ENCODE measurements at places on chromosomes 6 and 20.

GRCh38 chr20:9427430-9428291 is 86.7 kb upstream of the LAMP5 start:
- DNase-seq = no peak

GRCh38 chr20:10761232-10761631 is 87.4 kb upstream of the JAG1 start:
- DNase-seq = no peak

GRCh38 chr6:105821027-105821426 is 265.1 kb upstream of the PRDM1 start:
- no peak for DNase-seq

- DNase-seq = no peak
Observed at GRCh38 chr6:34000281-34000680, 145.6 kb downstream of the GRM4 start.

GRCh38 chr6:35298625-35299140 is 1.1 kb downstream of the DEF6 start:
- DNase-seq = peak; percentile 23

DNA sequence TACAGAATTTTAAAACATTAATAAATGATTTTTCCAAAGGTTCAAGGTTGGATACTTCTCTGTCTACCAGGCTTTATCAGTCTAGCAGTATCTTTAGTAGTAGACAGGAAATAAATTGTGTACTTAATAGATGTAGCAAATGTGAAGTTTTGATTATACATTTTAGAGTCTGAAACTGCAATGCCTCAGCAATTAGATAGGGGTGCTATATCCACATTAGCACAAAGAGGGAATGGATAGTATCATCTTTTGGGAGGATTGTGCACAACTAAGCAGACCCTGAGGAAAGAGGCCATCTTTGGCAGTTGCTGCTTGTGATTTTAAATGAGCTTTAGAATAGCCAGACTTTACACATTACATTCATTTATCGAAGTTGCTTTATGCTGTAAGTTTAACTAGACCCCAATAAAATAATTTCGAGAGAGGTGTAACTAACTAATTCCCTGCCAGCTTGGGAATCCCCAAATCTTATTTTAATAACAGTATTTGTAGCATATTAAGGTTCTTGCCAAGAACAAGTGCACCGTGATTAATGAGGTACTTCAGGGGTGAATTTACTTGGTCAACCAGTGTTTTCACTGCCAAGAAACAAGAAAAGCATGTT is 2.8 kb downstream of the KCNQ5 start:
- no peak for DNase-seq

GRCh38 chr20:21234806-21235483 is 68.2 kb upstream of the XRN2 start:
- no peak for DNase-seq

DNA sequence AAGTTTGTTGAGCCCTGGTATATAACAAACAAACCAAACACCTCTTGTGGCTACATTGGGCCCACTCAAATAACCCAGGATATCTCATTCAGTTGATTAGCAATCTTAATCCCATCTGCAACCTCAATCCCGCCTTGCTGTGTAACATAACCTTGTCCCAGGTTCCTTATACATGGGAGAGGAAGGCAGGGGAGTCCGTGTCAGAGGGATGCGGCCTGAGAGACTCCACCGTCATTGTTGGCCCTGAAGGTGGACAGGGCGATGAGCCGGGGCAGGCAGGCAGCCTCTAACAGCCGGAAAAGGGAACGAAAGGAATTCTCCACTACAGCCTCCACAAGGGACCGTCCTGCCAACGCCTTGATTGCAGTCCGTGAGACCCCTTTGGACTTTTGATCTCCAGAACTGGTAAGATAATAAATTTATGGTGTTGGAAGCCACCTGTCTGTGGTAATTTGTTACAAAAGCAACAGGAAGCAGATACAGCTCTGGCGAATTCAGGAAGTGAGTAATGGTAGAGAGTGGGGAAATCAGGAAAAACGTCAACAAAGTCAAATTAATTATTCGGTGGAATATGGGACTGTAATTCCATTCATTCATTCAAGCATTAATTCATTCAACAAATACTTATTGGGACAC is 124.5 kb upstream of the SALL4 start:
- DNase-seq = no peak

DNA sequence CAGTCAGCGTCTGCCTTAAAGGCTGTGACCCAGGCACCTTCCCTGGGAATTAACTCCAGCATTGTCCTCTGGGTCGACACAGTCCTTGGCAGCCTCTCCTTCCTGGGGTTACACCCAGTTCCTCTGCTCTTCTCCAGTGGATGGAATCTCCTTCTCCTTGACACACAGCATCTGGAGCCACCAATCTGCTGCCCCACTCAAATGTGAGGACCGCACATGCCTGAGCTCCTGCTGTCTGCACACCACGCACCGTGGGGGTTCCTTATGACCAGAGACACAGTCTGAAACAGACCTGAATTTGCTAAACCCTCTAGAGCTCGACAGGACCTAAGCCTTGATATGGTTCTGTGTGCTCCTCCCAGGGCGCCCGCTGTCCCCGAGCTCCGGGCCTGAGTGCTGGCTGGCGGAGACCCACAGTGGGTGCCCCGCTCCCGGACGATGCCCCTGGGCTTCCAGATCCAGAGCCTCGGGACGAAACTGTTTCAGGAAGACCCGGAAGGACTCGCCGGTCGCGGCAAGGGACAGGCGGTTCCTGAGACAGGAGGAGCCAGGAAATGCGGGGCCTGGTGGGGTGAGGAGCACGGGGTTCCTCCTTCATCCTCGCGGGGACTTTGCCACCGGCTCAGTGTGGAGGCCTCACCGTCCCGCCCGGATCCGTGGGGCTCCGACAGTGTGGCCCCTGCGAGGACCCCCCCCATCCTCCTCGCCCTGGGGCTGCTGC is 2.5 kb upstream of the RAET1G start:
- no peak for DNase-seq

GRCh38 chr20:45111799-45112471 is 3.0 kb downstream of the WFDC5 start:
- no peak for DNase-seq

DNA sequence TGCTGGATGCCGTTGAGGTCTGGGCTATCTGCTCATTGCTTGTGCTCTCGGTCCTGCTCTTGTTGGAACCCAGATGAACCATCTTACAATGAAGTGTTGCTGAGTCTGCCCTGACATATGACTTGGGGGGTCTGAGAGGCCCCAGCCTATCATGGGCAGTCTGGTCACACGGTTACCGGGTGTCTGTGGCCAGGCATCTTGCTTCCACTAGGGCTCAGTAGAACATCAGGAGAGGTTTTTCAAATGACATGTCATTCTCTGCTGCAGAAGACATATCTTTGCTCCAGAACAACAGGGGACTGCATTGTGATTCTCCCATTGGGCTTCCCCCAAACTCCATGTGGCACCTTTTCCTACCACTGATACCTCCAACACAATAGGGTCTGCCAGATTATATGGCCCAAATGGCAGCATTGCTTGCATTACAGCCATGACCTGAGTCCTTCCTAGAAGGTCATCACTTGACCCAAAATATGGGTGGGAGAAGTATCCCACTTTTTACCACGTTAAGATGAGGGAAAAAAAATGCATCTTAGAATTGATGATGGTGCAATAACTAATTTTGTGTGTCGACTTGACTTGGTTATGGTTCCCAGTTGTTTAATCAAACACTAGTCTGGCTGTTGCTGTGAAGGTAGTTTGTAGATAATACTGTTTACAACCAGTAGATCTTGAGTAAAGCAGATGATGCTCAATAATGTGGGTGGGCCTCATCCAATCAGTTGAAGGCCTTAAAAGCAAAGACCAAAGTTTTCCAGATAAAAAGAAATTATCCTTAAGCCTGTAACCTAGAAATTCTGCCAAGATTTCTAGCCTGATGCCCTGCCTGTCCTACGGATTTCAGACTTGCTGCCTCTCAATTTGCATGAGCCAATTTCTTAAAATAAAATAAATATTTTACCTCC is 241.0 kb downstream of the QKI start:
- no peak for DNase-seq

GRCh38 chr6:33583591-33584155 is 3.6 kb upstream of the BAK1 start:
- no peak for DNase-seq

- DNase-seq = no peak
Observed at GRCh38 chr6:40692337-40692736, 105.2 kb upstream of the LRFN2 start.

GRCh38 chr6:17632934-17633333 is 32.8 kb downstream of the FAM8A1 start:
- no peak for DNase-seq

DNA sequence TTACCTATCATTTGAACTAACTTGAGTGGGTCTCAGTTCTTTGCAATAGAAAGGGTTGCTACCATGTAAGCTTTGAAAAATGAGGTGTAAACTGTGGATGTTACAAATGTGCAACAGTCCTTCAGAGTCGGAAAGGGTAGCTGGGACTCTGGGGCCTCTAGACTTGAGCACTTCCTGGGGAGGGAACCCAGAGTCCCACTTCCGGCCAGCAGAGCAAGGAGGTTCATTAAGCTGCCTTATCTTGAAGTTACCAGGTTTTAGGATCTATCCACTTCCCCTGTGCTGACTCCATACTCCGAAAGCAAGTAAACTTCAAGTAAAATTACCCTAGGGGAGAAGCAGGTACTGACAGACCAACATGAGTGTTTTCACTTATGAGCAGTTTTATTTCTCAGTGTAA is 9.4 kb downstream of the TRIM10 start:
- DNase-seq = no peak

- no peak for DNase-seq
Observed at GRCh38 chr20:43191143-43191542, 1.4 kb upstream of the PTPRT start.

- DNase-seq = no peak
Observed at GRCh38 chr6:5316951-5317350, 55.6 kb downstream of the FARS2 start.

DNA sequence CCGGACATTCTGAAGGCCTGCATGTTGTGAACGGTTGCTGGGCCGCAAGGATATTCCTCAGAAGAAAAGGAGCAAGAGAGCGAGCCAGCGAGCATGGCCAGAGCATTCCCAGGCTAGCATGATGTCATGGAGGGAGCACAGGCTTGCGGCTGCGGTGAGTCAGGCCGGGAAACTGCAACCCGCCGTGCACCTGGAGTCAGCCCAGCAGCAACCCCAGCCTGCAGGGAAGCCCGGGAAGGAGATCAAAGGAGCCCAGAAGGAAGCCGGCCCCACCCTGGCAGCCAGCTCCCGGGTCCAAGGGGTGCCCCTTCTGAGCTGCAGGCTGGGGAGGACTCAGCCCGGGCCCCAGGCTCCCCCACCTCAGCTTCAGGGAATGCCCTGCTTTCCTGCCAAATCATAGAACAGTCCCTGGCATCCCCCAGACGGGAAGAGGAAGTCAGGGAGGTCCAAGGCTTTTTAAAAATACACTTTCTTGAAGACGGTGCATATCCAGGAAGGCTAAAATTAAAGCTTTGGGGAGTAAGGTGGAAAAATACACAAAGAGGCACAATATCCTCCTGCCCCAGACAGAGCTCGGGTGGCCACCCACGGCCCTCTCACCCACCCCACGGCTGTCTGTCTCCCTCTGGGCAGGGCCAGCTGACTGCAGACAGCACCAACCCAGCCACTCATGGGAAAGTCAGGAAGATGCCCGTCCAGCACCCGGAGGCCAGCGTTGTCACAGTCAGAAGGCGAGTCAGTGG is 53.7 kb downstream of the BMP7 start:
- DNase-seq = no peak

- no peak for DNase-seq
Observed at GRCh38 chr6:142381845-142382378, 80.1 kb downstream of the ADGRG6 start.

- no peak for DNase-seq
Observed at GRCh38 chr6:79543411-79543810, 6.2 kb upstream of the LCA5 start.

GRCh38 chr20:58092871-58093270 is 135.6 kb downstream of the ANKRD60 start:
- no peak for DNase-seq

DNA sequence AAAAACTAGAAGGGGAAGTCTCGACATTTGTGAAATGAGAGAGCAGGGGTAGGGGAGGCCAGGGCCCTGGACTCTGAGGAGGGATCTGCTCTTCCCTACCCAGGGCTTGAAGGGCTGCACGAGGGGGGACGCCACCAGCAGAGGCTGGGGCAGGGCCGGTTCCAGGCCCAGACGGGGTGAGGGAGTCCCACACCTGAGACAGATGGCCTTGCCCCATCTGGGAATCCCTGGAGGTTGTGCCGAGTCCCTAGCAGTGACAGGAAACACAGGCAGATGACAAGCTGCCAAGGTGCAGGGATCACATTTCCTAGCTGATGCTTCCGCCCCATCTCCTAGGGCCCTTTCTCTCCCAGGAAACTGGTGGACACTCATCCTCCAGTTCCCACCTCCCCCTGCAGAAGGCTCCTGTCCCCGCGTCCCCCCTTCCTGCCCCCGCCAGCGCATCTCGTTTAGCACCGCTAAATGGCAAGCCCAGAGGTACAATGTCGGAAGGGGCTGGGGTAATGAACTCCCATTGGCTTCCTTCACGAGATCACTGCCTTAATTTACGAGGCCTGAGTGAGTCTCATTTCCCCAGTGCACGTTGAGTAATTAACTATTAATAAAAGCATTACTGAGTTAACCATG is 35.2 kb upstream of the CDH22 start:
- DNase-seq = no peak

GRCh38 chr6:78570044-78570443 is 297.3 kb upstream of the IRAK1BP1 start:
- DNase-seq = no peak

GRCh38 chr6:146026873-146027272 is 2.0 kb upstream of the GRM1 start:
- no peak for DNase-seq

DNA sequence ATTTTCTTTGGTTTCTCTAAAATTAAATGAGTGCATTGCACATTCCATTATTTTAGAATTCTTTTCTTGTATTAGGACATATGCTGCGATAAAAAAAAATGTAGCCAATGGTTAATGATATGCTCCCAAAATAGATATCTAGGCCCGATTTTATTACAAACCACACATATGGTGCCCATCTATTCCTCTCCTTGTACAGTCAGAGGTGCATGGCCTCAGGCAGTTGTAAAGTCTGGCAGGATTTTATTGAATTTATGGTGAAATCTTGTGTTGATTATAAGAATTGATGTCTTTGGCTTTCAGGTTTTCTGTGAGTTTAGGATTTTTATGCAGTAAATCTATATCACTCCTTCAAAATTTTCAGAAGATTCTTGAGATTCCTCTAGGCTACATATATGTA is 192.2 kb downstream of the RFPL4B start:
- no peak for DNase-seq

DNA sequence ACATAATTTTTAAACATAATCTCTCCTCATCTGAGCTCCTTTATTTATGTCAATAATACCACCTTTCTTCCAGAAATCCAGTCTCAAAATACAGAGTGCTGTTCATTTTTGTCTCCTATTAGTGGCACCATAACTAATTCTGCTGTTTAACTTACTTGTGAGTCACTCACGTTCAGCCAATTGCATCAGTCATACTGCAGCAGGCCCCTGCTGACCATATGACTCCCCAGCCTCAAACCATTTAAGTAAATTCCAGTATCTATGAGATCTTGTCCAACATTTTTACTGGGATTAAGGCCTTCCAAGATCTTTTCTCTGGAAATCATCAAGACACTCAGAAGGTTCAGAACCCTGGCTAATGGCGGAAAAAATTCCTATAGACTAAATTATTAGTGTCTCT is 982.2 kb upstream of the MAP3K7 start:
- DNase-seq = no peak
